ENCODE measurements at places on chromosomes 12 and 14.

DNA sequence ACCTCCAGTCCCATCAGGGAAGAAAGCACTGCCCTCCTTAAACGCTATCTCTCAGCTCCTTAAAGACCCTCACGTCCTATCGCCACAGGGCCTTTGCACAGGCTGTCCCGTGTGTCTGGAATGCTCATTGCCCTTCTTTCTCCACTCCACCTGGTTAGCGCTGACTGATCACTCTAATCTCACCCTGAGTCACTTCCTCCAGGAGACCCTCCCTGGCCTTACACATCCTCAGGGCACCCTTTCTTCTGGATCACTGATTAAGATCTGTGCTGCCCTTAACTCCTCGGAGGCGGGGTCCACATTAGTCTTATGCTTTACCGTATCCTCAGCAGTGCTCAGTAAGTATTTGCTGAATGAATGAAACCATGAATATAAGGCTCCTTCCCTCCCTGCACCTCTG is 94.7 kb downstream of the SYNE3 start:
- no peak for DNase-seq

DNA sequence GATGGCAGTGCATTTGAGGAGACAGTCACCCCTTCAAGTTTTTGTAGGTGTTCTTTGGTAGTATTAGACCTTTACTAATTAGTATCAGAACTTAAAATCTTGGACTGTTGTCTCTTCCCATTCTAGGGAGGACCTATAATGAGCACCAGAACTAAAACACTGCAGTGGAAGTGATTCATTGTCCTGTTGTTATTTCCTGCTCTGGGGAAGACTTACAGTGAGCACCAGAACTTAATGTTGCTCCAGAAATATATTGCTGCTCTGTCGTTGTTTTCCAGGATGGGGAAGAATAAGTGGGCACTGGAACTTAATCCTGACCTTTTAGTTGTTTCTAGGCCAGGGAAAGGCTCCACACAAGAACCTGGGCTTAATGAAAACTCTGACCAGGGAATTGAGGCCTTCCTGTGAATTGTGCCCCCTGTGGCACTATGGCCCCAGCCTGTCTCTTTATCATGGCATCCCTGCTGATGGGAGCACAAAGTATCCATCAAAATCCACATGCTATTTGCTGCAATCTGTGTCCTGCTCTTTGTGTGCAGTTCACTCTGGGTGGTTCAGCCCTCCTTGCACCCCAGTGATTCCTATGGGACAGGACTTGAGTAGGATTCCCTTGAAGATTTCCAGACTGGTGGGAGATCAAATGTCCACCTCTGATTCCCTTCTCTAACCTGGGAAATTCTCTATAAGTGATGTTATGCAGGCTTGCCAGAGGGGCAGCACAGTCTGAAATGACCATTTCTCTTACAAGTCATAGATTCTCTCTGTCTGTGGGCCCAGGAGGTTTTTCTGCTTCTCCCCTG is 175.8 kb downstream of the PAWR start:
- no peak for DNase-seq

DNA sequence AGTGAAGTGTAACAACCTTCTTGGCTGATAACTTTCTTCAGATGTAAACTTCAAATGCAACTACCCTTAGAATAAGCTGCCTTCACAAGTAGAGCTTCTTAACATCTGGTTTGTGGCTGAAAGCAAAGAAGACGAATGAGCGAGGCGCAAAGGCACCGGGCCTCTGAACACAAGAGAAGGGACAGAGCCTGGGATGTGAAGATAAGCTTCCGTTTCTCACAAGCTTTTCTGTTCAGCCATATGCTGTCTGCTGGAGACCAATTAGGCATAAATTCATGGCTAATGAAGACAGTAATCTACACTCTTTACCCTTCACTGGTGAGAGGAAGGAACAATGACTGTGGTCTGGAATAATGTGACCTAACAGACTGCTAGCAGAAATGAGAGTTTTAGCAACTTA is 195.2 kb downstream of the ATXN7L3B start:
- DNase-seq, result no peak

DNA sequence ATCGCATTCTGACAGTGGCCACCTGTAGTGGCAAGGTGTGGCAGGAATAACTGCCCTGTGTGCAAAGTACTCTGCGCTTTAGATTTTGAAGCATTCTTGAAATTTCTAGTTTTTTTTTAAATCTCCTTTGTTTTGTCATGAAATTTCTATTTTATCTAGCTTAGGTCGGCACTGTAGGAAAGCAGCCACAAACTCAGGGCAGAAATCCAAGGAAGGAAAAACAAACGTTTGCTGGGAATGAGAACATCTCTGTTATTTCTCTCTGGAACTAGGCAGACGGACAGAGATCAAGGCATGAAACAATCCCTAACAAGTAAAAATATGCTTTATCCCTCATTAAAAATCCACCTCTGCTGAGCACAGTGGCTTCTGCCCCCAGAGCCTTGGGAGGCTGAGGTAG is 1.3 kb upstream of the NR2C1 start:
- no peak for DNase-seq

DNA sequence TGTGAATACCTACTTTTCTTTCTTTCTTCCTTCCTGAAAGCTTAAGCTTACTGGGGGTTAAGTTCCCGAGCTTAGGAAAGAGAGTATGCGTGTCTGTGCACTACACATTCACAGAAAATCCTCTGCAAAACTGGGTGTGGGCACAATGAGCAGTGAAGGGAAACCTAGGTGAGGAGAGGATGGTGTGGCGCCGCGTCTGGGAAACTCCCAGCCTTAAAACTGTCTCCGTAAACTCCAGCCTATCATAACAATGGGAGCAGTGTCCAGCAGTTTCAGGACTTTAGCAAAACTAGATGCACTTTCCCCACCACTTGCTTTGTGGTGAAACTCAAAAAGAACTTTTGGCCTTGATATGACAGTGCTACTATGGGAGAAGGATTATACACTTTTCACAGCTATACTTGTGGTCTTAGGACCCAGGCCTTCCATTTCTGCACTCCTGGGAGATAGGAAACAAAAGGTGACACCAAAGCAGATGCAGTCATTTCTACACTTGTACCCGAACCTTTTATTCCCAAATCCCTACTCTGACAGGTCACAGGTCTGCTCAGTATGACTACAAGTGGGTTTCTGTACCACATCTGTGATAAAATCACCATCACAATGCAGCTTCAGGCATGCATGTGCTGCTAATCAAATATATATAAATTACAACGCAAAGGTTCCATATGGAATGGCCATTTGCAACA is 10.4 kb downstream of the AKAP5 start:
- no peak for DNase-seq

GRCh38 chr14:87122166-87122565 is 870.8 kb downstream of the GALC start:
- DNase-seq, result no peak

DNA sequence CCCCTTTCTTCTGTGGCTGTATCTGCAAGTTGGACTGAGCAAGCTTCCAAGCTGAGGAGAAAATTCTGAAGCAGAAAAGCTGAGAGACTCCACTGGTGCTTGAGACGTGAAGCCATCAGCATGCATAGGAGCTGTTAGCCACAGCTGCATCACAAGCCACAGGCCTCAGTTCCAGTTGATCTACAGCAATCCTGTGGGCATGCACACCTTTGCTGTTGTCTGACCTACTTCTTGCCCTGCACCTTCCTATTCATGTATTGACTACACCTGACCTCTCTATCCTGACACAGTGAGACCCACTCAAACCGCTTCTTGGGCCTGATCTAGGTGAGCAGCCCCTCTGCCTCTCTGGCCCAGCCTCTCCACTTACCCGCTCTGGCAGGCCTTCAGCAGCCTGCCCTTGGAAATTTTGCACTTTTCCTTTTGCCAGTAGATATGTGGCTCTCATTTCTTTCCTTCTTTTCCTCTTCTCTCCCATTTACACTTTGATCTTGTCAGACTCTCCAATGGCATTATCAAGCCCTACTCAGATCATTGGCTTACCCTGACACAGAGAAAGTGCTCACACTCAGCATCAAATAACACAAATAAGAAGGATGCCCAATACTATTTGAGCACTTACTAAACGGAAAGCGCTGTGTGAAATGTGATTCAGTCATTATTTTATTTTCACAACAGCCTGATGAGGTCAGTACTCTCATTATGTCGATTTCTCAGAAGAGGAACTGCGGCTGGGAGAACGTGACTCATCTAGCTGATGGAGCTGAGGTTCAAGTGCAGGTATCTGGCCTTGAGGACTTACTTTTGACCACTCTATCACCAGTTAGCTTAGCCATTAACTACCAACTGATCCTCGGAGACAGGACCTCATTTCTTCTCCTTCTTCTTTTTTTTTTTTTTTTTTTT is 21.9 kb upstream of the PTGR2 start:
- peak; percentile 15 for DNase-seq

DNA sequence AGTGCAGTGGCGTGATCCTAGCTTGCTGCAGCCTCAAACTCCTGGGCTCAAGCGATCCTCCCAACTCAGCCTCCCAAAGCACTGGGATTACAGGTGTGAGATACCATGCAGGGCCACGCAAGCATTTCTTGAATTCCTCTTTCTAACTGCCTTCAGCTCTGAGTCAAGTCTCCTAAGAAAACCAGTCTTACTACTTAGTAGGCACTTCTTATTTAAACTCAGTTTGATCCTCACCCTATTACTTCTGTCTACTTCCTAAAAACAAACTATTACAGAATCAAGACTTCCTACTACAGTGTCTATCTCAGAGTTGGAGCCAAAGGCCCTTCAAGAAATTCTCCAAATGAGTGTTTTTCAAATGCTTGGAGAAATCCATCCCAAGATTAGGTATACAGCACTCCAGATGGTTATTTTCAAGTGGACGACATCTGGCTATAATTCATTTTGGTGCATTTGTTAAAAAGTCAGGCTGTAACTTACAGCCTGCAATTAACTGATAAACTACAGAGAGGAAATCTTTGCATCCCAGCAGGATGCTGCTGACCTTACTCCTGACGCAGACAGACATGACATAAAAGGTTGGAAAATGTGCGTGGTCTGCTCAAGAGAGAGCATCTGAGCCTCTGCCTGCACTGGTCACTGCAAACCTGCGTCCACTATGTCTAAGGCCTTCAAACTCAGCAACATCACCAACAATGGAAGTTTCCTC is 34.7 kb downstream of the SSH1 start:
- DNase-seq, result no peak

- DNase-seq, result no peak
Measured at GRCh38 chr14:29064305-29064900, 297.8 kb downstream of the FOXG1 start.

- no peak for DNase-seq
Measured at GRCh38 chr14:22573804-22574203, 15.2 kb downstream of the DAD1 start.

- no peak for DNase-seq
Measured at GRCh38 chr12:22916815-22917214, 291.8 kb downstream of the ETNK1 start.

- no peak for DNase-seq
Measured at GRCh38 chr14:90574188-90575131, 177.6 kb downstream of the CALM1 start.

GRCh38 chr12:130862161-130862560 is 9.7 kb upstream of the RAN start:
- no peak for DNase-seq

GRCh38 chr14:99936056-99936455 is 129.2 kb upstream of the EVL start:
- no peak for DNase-seq

GRCh38 chr14:101915871-101916815 is 48.2 kb upstream of the DYNC1H1 start:
- no peak for DNase-seq

DNA sequence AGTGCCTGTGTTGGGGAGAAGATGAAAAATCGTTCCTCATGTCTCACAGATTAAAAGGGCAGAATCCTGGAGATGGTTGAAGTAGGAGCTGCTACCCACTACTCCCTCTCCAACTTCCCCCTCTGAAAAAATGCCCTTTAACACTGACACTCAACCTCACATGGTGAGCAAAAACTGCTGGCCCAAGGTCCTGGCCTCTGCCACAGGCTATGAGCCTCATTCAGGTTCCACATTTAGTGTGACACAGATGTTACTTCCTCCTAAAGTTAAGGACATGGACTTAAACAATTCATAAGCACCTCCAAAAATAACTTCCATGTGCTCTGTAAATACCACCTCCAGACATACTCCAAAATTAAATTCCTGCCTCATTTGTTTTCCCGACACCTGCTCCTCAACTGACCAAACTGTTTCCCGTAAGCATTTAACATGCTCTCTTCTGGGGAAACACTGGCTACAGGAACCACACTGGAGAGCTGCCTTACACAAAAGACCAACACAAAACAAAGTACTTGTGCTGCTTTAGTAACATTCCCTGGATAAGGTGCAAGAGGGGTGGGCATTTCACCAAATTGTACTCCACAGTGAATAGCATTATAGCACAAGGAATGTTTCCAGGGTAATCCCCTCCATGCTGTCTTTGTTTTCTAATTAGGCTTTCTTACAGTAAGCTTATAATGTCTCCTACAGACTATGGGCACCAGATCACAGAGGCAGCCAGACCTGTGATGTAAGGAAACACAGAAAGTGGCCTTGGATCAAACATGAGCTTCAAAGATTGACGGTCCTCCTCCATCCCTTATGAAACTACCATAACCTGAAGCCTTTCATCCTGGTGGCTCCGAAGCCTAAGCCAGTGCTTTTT is 57.0 kb downstream of the PHLDA1 start:
- DNase-seq, result no peak

GRCh38 chr12:97854477-97854876 is 391.9 kb downstream of the RMST start:
- no peak for DNase-seq

GRCh38 chr14:24310265-24310645 is 315 bp downstream of the LTB4R2 start:
- no peak for DNase-seq

- DNase-seq, result no peak
Measured at GRCh38 chr12:24748326-24748725, 200.6 kb downstream of the BCAT1 start.

DNA sequence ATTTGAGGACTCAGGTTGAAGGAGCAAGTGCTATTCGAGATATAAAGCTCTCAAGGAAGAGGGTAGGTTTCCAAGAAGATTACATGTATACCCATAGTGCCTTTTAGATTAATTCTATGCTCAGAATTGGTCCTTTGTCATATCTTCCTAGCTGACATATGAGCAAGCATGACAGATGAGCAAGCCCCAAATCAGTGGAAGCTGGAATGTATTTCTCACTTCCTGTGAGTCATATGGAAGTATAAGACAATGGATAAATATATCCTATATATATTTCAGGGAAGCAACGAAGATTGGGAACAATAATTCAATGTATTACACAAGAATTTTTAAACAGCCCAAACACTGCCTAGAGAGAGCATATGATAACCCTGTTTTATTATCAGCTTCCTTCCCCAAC is 674.1 kb upstream of the ATXN7L3B start:
- DNase-seq, result no peak

- no peak for DNase-seq
Measured at GRCh38 chr12:79645235-79645630, 45.5 kb downstream of the PAWR start.

GRCh38 chr14:44639781-44640385 is 132.8 kb upstream of the FSCB start:
- DNase-seq, result no peak

Measured in activated CD4-positive, alpha-beta T cell treated with anti-CD3 and anti-CD28 coated beads for 24 hours (primary cell).